ENCODE measurements at places on chromosomes 4 and X.
A peak's percentile ranks its signal among the peaks of the same experiment; 100 is the strongest.

DNA sequence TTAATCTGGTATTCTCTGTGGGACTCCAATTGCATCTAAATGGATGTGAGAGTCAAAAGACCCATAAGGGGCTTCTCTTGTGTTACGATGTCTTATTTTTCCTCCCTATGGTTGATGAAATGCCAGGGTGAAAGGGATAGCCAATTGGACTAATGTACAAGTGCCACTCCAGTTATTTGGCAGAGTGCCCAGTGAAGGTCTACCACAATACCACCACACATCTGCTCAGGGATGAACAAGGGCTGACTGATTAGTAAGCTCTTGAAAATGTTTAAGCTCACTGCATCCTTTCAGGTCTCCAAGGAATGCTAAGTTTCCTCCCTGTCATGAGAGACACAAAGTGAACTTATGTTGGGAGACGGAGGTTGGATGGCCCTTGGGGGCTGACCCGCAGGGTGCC lies 57.8 kb downstream of the HEPH start:
- DNase-seq = no peak

- DNase-seq = no peak
These were observed 95.4 kb downstream of the KDR start for GRCh38 chr4:55029821-55030503.

GRCh38 chr4:155705664-155706063 lies 39.0 kb downstream of the GUCY1A1 start:
- DNase-seq = no peak

DNA sequence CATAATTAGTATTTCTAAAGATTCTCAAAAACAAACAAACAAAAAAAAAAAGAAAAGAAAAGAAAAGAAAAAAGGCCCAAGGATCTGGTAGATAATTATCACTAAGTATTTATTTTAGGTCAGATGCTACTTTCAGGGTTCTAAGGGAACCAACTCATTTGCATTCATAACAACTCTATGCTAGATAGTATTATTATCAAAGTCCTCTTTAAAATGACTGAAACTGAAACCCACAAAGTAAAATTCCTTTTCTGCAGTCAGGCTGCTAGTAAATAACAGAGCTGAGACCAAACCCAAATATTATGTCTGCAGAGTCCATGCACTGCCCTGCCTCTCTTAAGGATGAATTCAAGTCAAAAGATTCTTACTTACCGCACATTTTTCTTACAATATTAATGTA lies 38.3 kb upstream of the MAPK10 start:
- no peak for DNase-seq

DNA sequence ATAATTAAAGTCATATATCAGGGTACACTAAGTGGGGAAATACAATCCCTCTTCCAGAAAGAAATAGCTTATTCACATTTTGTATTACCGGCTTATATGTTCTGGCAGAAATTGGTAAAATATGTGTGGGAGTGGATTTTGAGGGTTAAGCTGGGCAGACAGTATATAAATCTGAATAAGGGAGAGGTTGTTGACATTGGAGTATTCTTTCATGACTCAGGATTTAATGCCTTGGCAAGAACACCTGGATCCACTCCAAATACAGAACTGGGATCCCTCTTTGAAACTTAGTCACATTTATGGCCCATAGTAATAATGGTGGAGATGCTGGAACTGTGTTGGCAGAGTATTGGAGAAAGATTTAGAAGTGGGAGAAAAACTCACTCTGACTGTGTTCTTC lies 54.3 kb upstream of the TET2 start:
- no peak for DNase-seq

GRCh38 chr4:150681063-150681462 lies 99.1 kb downstream of the MAB21L2 start:
- no peak for DNase-seq

GRCh38 chrX:39161611-39162255 lies 360.5 kb downstream of the MID1IP1 start:
- DNase-seq = no peak

DNA sequence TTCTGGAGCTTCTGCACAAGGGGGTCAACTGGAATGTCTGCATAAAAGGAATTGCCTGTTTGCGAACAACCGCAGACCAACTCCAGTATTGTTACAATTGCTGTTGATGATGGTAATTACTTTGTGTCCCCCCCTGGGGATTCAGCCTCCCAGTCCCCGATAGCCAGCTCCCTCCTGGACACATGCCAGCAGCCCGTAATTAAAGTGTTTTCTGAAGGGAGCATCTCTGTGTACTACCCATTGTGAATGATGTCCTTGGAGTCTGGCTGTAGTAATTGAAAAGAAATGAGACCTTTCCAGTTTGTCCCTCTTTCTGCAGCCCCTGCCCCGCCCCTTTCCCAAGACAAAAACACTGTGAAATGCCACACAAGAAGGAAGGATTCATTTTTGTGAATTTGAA lies 377.1 kb upstream of the LCORL start:
- no peak for DNase-seq

DNA sequence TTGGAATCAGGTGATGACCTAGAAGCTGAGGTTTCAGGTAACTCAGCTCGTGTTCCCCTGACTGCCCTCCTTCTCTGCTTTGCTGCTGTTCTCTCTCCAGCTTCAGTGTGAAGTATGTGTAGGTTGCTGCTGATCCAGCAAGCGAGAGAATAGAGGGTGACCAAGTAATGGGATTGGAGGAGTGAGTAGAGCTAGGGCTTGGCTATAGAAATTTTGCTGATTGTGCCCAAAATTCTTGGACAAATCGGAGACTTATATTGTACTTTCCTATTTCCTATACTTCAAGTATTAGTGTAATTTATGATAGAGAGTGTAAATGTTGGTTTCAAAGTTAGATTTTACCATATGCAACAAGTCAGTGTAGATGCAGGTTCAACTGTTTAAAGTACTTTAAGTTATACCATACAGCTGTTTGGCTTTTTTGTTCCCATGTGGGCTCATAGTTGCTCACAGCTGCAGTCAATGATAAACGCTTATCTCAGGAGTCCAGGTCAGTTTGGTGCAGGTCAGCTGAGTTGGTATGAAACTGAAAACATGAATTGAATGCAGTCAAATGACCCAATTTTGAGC lies 48.0 kb downstream of the RAPGEF2 start:
- DNase-seq = no peak

- DNase-seq = no peak
These were observed 162.9 kb upstream of the PGRMC2 start for GRCh38 chr4:128450326-128451120.

GRCh38 chr4:28082686-28083390 lies 1222.2 kb downstream of the STIM2 start:
- no peak for DNase-seq

DNA sequence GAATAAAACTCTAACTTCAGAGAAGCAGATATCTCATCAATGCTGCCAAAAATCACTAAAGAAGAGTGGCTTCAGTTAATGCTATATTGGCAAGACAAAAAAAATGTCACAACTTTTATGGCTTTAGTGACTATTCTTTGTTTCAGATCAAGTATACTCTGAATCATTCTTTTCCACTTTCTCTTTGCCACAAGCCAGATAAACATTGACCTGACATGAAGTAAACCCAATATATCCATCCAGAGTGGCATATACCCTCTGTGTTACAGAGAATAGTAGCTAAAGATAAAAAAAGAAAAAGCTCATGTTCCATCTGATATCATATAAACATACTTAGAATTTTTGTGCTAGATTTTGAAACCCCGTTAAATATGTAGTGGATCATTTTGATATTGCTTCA lies 206.7 kb upstream of the CNKSR2 start:
- DNase-seq = no peak

GRCh38 chr4:31041385-31041784 lies 321.2 kb downstream of the PCDH7 start:
- no peak for DNase-seq

DNA sequence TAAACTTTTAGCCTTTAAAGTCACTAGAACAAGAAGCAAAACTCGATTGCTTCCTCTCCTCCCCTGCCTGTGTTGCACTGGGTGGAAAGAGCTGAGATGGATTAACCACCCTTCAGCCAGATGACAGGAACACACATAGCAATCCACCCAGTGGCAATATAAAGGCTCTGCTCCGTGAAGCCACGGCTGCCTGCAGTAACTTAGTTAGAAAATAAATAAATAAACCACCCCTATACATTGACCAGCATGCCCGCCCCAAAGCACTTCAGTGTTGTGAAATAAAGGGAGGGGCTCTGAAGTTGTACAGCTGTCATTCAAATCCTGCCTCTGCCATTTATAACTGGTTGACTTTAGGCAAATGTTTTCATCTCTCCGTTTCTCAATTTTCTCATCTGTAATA lies 217.1 kb upstream of the LDB2 start:
- DNase-seq = no peak

GRCh38 chrX:10159145-10159468 lies 2.3 kb downstream of the CLCN4 start:
- no peak for DNase-seq

- no peak for DNase-seq
These were observed 3.1 kb downstream of the ZGRF1 start for GRCh38 chr4:112633477-112634235.

GRCh38 chrX:66074920-66075879 lies 35.3 kb upstream of the VSIG4 start:
- DNase-seq = peak; percentile 44

- no peak for DNase-seq
These were observed 55.4 kb downstream of the MAML3 start for GRCh38 chr4:140098455-140099160.

DNA sequence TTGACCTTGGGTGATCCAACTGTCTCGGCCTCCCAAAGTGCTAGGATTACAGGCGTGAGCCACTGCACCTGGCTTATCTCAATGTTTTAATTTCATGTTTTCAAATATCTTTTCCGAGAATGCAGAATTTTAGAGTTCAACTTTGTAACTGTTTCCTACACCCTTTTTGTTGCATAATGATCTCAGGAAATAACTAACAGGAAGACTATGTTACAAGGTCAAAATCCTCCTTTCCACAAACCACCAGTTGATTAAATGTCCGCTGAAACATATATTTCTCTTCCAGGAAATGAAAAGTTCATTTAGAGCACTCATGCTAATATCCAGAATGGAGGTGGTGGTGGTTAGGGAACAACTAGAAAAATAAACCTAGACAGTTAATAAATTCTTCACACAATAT lies 377.8 kb downstream of the PPP4R3C start:
- DNase-seq = no peak

DNA sequence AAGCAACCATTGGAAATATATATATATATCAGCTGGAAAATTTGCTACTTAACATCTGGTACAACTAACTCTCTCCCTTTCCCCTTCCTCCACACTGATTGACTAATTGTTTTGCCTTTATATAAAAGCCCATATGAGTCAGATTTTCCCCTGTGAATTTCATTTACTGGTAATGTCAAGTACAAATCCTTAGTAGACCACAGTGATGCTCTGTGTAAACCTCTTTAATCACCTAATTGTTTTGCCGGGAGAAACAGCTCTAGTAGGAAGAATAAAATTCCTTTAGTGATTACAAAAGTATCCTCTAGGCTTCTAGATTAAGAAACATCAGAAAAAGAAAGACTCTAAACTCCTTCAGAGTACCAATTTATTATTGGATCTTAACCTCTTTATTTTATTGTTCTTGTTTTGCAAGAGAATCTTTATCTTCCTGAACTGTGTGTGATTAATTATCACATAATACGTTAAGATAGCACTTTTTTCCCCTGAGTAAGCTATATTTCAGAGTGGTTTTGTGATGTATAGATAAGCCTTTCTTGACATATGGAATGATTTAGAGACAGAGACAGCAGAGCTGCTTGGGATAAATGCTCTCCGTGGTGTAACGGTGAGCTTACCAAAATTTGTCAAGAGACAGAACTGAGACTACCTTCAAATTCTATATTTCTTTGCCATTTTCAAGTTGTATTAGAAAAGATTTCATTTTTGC lies 1606.4 kb upstream of the TENM3 start:
- no peak for DNase-seq

DNA sequence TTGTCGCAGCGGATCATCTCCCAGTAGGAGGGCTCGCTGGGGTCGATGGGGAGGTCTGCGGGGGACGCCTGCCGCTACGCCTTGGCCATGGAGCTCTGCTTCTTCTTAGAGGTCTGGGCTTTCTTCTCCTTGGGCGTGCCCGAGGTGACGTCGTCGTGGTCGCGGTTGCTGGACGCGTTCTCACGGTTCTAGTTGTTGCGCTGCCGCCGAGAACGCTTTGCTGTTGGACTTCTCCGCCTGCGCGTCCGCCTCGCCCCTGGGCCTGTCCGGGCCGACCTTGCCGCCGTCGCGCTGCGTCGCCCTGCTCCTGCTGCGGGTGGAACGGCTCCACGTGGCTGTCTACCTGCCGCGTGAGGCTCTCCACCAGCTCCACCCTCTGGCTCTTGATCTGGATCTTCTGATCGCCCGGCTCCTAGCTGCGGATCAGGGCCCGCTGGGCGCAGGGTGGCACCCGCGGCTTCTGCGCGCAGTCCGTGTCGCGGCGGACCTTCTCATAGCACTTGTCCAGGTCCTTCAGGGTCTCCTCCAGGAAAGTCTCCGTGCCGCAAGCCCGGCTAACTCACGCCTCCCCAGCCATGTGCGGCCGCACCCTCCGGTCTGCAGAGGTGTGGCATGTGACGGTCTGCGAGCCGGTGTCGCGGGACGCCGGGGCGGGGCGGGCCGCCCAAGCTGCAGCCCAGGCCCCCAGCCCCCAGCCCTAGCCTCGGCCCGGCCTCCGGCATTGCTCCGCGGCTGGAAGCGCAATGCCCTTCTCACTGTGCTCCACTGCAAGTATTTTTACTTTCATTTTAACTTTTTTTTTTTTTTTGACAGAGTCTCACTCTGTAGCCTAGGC lies 40.5 kb upstream of the OGT start:
- DNase-seq = peak; percentile 74

- no peak for DNase-seq
These were observed 70.7 kb downstream of the REPS2 start for GRCh38 chrX:17017134-17017533.

DNA sequence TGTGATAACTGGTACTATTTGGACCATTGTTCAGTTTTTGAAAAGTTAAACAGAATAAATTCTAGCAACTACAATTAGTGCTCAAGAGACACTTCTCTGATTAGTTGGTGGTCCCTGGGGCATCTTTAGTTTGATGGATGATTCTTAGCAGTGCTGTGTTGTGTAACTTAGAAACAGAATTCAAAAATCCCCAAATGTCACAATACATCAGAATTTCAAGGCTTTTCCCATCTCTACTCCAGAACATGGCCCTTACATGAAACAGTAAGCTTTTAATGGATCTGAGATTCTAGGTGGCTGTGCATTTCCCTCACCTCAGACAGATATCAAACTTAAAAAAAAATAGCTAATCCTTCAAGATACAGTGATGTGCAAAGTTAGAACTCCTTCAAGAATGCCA lies 104.4 kb upstream of the CXCL13 start:
- no peak for DNase-seq

DNA sequence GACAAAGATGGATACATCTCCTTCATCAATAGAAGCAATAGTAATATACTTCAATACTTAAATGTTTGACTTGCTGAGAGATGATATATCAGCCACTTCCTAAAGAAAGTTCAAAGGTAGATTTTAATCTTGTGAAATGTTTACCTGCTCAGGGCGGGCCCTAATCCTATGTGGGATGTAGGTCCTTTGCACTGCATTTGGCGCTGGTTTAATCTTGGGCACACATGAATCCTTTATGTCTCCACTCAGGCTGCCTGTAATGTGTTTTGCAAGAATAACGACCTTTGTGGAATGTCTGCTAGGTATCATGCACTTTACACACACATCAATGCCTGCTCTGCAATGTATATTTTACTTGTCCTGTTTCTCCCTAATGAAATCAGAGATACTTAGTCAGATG lies 368.7 kb downstream of the GBA3 start:
- DNase-seq = no peak
